ENCODE measurements at places on chromosomes 7 and 10.

DNA sequence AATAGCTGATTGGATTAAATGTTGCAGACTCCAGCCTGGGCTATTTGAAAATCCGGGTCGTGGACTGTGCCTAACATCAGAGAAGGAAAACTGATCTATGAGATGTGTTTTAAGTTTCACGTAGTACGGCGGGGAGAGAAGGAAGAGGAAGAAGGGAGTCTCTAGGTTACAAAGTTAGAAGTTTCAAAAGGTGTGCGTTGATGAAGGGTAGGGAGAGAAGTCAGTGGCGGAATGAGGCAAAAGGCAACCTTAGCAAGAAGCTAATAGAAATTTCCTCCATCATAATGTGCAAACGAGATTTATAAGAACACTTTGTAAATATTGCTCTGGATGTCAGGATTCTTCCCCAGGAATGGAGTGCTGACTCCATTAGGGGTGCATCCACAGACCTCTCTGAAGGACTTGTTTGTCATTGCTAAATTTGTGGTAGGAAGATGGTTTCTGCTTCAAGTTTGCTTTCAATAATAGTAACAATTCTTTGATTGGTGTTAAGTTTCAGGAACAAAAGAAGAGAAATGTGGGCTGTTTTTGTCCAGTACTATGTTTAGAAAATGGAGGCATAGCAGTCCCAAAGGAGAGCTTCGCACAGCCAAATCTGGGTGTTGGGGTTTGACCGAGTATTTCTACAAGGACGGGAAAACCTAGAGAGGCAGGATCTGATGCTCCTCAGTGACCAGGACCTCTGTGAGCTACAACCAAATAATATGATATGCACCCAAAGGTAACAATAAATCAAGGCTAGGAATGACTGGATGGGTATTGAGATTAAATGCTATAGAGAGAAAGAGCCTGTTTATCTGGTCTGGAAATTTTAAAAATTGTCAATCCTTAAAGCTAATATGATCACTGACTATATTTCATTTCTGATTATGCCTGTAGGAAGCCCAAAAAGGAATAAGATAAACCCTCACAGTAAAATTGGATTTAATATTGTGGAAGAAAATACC lies 8.2 kb downstream of the TWIST1 start:
- DNase-seq: no peak

- DNase-seq: peak; percentile 42
These were observed 4.3 kb upstream of the AKR1C3 start for GRCh38 chr10:5089865-5090264.

DNA sequence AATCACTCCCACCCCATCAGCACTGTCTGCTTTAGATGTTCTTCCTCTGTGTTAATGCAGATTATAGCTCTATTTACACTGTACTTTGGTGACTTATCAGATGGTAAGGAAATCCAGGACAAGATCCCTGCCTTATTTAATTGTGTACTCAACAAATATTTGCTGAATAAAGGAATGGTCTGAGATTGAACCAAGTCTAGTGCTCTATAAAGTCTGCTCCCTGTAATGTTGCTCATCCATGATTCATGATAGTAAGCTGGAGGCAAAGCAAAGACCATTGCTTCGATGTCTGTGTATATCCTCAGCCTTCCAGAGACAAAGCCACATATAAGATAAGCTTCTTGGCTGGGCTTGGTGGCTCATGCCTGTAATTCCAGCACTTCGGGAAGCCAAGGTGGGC lies 33.5 kb downstream of the PLCE1 start:
- no peak for DNase-seq

DNA sequence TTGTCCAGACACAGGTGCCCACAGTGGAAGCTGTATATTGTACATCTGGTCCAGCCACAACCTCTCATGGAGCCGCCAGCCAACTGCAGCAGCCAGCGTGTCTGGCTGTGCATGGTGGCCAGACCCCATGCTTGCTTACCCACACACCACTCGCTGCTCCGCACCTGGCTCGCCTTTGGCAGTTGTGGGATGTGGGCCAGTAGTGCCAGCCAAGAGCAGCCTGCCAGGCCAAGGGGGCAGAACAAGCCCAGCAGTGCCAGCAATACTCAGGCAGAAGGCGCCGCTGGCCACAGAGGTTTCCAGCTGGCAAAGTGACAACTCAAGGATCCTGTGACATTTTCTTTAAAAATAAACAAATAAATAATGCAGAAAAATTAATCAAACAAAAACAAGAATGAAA lies 11.7 kb upstream of the TMEM243 start:
- no peak for DNase-seq

- DNase-seq: no peak
These were observed 97.4 kb upstream of the PIK3CG start for GRCh38 chr7:106767498-106768323.

DNA sequence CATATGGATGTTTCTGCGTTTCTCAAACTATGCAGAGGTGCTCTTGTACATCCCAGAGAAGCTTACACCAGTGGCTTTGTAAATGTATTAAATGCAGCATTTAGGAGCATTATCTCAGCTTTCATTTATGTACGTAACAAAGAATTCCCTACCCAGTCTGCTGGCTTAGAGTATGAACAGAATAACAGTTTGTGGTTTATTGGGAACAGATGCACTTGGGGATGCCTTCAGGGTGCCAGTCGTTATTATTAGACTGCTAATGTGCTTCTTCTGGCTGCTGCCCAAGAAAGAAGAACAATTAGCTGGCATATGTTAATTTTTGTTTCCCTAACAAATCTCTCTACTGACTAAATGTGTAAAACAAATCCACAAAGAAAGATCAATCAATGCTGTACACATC lies 241.9 kb downstream of the FOXP2 start:
- DNase-seq: peak; percentile 88

DNA sequence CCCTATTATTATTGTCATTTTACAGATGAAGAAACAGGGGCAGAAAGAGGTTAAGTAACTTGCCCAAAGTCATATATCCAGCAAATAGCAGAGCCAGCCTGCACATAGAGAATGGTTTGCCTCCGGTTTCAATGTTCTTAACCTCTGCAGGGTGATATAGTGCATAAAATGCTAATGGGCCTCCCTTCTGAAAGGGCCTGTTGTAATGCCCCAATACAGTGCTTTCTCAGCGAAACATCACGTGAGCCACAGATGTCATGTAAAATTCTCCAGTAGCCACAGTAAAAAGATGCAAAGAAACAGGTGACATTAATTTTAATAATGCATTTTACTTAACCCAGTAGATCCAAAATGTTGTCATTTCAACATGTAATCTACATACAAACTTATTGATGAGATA lies 38.1 kb downstream of the LRGUK start:
- DNase-seq: no peak

DNA sequence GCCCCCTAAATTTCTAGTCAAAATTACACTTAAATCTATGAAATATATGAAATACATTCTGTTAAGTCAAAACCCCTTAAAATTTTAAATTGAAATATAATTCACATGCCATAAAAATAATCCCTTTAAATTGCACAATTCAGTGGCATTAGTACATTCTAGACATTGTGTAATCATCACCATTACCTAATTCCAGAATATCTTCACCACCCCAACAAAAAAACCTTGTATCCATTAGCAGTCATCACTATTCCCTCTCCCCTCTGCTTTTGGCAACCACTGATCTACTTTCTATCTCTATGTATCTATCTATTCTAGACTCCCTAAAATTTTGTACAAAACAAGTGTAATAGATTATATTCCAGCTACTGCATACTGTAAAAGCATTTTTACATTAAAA lies 261.2 kb downstream of the GLI3 start:
- DNase-seq: no peak

DNA sequence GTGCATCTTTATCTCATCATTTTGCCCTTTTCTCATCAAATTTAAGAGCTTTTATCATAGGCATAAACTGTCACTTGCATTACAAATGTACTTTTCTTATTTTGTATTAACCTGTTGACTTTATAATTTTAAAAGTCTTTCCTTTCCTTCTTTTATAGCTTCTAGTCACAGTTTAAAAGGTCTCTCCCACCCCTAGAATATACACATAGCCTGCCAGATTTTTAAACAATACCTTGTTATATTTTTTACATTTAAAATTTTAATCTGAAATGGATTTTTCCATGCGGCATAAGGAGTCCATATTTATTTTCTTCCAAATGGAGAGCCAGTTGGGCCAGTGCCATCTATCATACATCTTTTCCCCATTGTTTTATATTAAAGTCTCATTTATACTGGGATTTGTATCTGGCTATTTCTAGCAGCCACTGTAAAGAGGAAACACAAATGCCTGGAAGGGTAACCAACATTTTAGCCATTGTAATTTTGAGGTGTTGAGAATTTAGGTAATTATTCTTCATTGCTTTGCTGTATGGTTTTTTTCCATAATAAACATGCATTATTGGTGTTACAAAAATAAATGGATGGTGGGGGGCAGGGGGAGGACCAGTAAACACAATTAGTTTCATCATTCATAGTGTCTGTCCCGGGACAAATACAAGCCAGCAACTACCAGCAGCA lies 92.8 kb downstream of the CCDC71L start:
- no peak for DNase-seq

- no peak for DNase-seq
These were observed 149.4 kb downstream of the WDR37 start for GRCh38 chr10:1205450-1206030.

DNA sequence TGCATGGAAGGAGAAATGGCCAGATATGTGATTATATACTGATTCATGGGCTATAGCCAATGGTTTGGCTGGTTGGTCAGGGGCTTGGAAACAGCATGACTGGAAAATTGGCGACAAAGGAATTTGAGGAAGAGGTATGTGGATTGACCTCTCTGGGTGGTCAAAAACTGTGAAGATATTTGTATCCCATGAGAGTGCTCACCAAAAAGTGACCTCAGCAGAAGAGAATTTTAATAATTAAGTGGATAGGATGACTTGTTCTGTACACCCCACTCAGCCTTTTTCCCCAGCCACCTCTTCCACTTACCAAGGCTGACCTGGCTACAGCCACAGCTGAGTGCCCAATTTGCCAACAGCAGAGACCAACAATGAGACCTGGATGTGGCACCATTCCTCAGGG lies 146.7 kb downstream of the GPR37 start:
- DNase-seq: no peak

DNA sequence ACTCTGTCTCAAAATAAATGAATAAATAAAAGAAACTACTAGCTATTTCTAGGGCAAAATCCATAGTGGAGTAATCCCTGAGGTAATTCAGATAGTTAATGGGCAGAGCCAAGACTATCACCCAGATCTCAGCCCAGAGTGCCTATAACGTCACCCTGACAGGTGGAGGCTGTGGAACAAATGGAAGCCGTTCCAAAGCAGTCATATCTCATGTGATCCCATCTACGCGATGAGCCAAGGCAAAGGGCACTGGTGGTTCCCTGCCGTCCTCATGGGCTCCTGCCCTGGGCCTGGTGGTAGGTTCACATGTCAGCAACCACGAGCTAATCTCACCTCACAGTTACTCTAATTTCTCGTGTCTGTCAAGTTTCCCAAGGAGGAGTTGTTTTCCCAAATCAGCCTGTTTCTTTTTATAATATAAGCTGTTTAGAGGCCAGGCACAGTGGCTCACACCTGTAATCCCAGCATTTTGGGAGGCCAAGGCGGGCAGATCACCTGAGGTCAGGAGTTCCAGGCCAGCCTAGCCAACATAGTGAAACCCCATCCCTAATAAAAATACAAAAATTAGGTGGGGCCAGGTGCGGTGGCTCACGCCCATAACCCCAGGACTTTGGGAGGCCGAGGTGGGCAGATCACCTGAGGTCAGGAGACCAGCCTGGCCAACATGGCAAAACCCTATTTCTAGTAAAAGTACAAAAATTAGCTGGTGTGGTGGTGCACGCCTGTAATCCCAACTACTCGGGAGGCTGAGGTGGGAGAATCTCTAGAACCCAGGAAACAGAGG lies 22.5 kb upstream of the ASCC1 start:
- DNase-seq: no peak

GRCh38 chr7:26700386-26700785 lies 164.0 kb downstream of the SKAP2 start:
- DNase-seq: no peak

DNA sequence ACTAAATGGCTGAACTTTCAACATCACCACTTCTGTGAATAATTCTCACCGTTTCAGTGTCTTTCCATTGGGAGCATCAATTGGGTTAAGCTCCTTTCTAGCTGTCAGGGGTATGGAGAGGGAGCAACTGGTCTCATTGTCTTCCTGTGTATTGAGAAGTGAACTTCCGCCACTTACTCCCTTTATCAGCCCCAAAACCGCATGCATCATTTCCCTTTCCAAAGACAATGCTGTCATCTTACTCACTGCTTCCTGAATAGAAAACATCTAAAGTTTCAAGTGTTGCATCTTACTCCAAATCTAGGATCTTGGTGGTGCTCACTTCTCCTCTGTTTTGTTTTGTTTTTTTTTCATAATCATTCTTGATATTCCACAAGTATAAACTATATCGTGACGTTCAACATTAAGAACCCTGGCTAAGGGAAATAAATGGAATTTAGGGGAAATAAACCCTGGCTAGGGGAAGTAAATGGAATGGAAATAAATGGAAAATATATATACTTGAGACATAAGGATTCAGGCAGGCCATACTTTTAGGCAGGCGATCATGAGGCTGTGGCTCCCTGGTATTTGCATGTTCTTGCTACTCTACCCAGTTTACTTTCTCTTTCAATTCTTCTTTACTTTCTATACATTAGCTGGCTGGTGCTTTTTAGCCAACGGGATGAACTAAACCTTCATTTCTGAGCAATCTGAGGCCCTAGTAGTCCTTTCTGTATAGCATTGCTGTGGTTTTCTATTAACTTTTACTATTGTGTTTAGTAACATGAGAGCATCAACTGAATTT lies 371.9 kb downstream of the BMPER start:
- DNase-seq: no peak

DNA sequence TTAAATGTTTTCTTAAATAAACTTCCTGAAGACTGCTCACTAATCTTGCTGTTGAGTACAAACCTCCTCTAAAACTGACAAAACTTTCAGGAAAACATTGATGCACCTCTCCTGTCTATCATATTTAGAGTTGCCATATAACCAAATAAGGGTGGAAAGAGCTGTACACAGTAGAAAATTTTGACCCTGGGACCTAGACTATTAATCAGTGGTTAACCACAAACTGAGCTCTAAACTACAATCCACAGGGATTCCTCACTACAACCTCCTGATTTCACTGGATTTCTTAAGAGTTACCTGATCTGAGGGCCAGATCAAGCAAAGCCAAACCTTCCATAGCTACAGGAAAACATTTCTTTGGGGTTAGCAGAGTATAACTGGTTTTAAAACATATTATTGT lies 39.9 kb upstream of the WNT16 start:
- no peak for DNase-seq

- no peak for DNase-seq
These were observed 51.0 kb downstream of the ZNF777 start for GRCh38 chr7:149409895-149410294.

- DNase-seq: no peak
These were observed 83.6 kb downstream of the PROSER2 start for GRCh38 chr10:11906714-11907113.

DNA sequence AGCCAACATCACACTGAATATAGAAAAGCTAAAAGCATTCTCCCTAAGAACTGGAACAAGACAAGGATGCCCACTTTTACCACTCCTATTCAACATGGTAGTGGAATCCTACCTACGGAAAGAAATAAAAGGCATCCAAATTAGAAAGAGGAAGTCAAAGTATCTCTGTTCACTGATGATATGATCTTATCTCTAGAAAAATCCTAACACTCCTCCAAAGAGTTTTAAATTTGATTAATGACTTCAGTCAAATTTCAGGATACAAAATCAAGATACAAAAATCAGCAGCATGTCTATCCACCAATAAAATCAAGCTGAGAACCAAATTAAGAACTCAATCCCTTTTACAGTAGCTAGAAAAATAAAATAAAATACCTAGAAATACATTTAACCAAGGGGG lies 35.3 kb upstream of the TNKS2 start:
- DNase-seq: no peak

- no peak for DNase-seq
These were observed 597.6 kb downstream of the PCDH15 start for GRCh38 chr10:54203401-54203800.
